Frontal cortex (tissue), 4 donors: ENCODE measurements at places on chromosomes 13 and 19. TPM values are rescaled to one million over a fixed set of nuclear protein-coding genes. Genes with fewer than 3 reads are reported as not detected.

The RAB20 gene
- 2.0 TPM for total RNA-seq

The NXNL1 gene
- total RNA-seq = not detected

The C19orf33 gene
- total RNA-seq = 0.82 TPM

The LILRB5 gene
- total RNA-seq = under 0.01 TPM

The PSG6 gene
- not detected for total RNA-seq

The IGFL2 gene
- 0.82 TPM for total RNA-seq

The ZNF181 gene
- total RNA-seq = 41.2 TPM

The ZNF723 gene
- not detected for total RNA-seq

The SYCN gene
- not detected for total RNA-seq
